ENCODE measurements at places on chromosomes 4 and X.

DNA sequence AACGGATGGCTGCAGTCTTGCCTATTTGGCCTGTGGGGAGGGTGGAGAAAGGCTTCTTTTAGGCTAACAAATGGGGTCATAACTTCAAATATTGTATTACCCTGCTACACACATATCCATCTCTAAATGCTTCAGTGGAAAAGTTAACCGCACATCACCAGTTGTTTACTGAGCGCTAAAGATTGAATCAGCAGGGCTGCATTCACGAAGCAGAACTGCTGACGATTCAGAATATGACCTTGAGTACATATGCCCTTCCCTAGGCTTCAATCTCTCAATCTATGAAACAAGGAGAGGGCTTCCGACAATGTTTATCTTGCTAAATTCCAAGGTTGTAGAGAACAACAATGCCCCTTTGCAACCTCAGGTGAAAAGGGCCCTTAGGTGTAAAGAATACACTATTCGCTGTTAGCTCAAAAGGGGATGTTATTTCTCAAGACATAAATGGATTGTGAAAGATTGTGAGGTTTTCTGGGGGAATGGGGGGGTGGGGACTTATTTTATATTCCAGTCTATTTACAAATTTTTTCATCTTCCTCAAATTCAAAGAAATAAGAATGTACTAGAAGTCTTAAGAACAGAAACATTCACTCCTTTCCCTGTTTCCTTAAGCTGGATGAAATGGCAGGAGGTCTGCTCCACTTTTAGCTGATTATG, 2.6 kb upstream of the ATP6AP2 start:
- DNase-seq, result no peak

DNA sequence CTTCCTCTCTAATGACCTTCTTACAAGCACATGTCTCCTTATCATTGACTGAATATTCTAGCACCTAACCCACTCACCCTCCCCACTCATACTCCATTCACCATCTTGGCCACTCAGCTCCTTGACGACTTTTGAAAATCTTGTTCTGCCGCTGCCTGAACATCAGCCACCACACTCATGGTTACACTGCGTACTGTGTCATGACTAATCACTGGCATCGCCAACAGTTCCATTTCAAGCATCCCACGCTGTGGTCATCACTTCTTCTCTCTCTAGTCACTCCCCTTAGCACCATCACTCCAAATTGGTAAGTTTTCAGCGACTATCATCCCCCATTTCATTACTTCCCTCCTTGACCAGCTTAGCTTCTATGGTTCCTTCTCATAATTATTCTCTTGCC, 352.8 kb downstream of the MAPK10 start:
- no peak for DNase-seq

DNA sequence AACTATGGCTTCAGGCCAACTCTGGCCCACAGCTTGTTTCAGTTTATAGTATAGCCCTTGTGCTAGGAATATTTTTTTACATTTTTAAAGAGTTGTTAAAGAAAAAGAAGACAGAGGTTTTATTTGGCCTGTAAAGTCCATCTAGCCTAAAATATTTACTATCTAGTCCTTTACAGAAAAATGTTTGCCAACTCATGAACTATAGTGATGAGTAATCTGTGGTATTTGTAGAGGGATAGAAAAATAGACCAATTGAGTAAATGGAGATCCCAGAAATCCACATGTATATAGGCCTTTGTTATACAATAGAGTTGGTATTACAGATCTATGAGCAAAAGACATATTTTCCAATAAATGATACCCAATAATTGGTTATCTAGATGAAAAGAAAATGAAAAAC, 288.7 kb downstream of the PRDM5 start:
- DNase-seq, result no peak

DNA sequence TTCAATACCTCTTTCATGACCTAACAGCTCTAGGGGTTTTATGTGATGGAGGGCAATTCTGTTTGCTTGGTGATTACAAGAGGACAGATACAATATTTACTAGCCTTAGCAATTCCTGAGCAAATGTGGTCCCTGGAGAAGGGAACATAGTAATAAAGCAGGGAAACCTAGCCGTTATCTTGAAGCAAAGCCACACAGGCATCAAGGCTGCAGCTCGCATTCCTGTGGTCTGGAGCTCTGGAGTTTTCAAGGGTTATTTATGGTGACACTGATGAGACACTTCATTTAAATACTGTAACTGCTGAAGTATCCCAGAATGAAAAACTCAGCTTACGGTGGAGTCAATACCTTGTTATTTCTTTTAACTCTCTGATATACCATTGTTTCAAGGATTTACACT, 66.8 kb downstream of the AFF2 start:
- no peak for DNase-seq

GRCh38 chr4:168197926-168198325, 105.6 kb downstream of the ANXA10 start:
- DNase-seq, result no peak

- peak; percentile 35 for DNase-seq
Observed at GRCh38 chrX:110145854-110146253, 142.9 kb downstream of the TMEM164 start.

DNA sequence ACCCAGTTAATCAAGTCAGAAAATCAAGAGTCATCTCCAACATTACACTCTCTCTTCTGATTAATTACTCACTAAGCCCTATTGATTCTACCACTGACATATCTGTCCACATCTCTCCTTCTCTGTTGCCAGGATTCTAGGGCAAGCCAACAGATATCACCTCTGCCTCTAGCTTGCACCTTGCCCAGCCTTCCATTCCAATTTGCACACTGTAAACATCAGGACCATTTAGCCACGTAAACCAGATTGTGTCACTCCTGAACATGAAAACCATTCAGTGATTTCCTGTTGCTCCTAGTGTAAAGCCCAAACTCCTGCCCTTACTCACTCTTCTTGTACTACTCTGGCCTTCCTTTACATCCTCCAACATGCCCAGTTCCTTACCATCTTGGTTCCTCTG, 68.0 kb upstream of the PLS3 start:
- no peak for DNase-seq

DNA sequence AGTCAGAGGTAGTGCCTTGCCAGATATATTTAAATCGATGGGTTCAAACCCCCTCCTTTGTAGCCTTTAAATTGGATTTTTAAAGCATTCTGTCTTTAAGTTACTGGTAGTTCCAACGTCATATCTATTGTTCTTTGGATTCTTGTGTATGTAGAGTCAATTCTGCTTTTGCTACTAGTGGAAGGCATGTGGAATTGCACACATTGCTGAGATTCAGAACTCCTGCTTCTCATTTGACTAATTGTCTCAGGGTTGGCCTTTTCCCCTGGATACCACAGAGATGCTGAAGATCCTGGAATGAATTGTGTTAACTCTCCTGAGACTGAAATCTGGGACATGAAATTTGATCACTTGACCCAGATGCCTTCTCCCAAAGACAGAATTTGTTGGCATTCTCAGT, 328.3 kb upstream of the RPS6KA3 start:
- no peak for DNase-seq

DNA sequence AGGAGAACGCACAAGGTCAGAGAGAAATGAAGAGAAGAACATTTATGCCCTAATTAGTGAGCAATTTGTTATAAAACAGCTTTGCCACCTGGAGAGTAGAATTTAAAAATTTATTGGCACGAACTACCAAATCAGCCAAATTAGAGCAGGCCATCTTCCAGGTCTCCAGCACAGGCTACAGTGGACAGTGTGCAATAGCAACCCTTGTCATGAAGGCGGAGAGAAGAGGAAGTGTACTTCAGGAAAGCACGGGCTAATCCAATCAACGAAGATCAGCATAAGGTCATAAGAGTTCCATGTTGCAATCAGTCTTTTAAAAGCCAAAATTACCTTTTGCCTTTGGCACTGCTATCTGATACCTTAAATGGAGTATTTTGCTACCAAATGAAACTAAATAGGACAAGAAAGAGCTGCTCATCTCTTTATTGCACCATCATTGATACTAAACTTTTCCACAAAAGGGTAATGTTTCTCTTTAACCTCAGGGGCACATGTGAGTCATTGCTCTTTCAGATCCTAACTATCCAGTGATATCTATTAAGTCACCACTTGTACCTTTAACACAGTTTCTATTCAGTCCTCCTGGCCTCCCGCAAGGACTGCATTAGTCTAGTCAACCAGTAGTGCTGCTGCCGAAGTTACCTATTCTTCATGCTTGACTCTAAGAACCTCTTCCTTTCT, 19.9 kb downstream of the ANK2 start:
- DNase-seq, result no peak

DNA sequence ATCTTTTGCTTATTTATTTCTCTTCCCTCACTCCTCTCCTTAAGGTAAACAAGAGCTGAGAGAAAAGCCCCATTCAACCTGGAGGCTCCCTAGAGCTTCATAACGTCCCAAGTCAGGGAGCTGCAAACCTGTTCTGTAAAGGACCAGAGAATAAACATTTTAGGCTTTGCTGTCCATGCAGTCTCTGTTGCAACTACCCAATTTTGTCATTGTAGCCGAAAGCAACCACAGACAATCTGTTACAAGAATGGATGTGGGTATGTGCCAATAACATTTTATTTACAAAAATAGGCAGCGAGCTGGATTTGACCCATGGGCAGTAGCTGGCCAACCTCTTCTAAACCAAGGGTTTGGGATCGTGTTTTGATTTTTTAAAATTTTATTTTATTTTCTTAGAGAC, 71.3 kb upstream of the TBL1X start:
- no peak for DNase-seq

DNA sequence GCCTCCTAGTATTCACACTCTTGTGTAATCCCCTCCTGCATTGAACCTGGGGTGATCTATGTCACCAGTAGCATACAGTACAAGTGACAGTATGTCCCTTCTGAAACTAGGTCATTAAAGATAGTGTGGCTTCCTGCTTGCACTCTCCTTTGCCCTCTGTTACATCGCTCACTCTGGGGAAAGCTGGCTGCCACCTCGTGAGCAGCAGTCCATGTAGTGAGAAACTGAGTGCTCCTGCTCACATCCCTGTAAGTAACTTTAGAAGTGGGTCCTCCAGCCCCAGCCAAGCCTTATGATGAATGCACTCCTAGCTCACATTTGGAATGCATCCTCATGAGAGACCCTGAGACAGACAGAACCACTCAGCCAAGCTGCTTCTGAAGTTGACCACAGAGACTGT, 89.8 kb upstream of the TNIP3 start:
- DNase-seq, result no peak

DNA sequence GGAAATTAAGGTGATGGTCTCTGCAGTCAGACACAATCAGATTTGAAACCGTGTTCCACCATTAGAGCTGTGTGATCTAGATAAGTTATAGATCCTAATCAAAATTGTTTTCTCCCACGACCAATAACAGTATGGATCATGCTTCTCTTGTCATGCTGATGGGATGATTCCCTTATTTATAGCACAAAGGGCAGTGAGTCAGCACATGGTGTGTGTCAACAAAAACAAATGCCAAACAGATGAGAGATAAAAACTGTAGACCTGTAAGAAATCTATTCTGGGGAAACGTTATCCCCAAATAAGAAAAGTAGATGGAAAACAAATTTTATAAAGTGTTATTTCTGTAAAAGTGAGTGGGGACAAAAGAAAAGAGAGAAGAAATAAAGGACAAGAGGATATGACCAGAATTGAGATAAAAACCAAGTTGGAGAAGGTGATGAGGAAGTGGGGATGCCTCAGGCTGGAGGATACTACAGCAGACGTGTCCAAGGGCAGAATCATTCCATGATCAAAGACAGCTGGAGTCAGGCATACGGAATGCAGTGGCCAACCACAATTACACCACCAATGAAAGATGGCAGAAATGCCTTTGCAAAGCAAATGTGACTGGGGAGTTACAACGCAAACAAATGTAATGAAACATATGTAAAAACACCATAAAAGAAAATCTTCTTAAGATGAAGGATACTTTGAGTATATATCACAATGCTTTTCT, 377.8 kb upstream of the PRKX start:
- DNase-seq, result no peak

DNA sequence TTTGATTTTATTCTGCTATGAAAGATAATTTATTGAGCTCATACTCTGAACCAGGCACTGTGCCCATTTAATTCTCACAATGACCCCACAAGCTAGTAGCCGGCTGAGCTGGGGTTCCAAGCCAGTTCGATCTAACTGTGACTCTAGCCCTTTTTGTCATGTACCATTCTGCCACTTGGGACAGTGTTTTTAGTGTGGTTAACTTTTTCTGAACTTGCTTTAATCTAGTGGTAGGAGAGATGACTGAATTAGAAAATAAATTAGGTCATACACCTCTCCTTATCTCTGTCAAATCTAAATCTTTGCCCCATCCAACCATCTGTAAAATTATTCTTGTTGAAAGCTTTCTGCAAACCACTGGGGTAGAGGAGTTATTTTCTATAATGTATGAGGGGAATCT, 136.0 kb downstream of the CBR4 start:
- no peak for DNase-seq

DNA sequence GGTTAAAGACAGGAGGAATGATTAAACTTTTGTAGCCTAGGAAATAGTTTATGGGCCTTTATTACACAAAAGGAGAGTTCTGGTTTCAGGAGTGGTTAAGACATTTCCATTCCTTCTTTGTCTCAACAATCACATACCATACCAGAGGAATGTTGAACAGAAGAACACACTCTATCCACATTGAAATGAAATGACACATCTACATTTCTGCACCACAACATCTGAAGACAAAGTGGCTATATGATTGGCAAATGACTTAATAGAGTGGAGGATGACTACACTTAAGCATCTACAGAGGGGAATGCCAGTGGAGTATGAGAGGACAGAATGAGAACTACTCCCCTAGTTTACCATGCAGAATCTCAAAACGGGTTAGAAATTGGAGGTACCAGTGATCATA, 8.0 kb downstream of the CYP2U1 start:
- no peak for DNase-seq

DNA sequence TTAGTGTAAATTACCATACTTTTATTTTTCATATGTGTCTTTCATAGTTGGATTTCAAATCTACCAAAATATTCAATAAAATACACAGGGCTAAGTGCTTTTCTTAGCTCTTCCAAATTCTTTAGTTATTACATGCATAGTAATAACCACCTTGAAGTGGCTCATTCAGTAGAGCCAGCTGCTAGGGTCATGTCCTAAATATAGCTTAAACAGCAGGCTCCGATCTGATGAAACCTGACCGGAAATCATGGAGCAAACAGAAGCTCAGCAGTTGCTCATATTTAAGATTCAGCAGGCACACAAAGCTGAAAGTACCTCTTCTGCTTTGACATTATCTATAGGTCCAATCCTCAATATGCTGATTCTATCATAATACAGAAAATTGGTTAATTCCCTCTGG, 1470.4 kb downstream of the ADGRL3 start:
- peak; percentile 92 for DNase-seq

DNA sequence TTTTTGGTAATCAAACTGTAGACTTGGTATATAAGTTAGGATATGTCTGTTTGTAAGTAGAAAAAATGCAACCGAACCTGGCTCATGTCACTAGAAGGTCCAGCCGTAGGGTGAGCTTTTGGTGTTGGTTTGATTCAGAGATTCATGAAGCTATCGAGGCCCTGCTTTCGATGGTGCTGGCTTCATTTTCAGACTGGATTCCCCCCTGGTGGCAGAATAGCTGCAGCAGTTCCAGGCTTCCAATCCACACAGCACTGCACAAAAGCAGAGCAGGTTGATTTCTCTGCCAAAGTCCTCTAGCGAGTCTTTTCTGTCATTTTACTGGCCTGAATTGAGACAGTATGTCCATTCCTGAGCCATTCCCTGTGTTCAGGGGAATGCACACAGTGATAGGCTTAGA, 33.1 kb downstream of the PDK3 start:
- DNase-seq, result no peak

Measured in NCI-H1417 (cell line).